Adrenal gland (tissue), 19 donors: ENCODE measurements at places on chromosomes 4 and X. TPM values are rescaled to one million over a fixed set of nuclear protein-coding genes. Genes with fewer than 3 reads are reported as not detected.
A peak's percentile ranks its signal among the peaks of the same experiment; 100 is the strongest.

- DNase-seq: no peak
Observed at GRCh38 chrX:38859602-38860001, 58.3 kb downstream of the MID1IP1 start.

DNA sequence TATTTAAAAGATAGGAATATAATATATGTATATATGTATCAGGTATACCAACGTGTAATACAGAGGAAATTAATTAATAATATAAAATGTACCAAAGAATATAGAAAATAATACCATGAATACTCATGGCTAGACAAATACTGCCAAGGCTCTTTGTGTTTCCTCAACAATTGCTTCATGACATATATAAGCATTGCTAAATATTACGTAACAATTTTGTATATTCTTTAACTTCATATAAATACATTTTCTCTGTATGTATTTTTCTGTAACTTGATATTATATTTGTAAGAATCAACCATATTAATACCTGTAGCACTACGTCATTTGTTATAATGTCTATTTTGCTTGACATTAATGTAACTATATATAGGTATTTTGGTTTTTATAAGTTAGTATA is 104.0 kb downstream of the CEP44 start:
- no peak for DNase-seq

- no peak for DNase-seq
Observed at GRCh38 chr4:130092187-130093015, 996.4 kb downstream of the C4orf33 start.

GRCh38 chr4:11746734-11747133 is 318.0 kb upstream of the HS3ST1 start:
- DNase-seq: no peak

- DNase-seq: no peak
Observed at GRCh38 chrX:101208152-101208905, 11.3 kb upstream of the DRP2 start.

DNA sequence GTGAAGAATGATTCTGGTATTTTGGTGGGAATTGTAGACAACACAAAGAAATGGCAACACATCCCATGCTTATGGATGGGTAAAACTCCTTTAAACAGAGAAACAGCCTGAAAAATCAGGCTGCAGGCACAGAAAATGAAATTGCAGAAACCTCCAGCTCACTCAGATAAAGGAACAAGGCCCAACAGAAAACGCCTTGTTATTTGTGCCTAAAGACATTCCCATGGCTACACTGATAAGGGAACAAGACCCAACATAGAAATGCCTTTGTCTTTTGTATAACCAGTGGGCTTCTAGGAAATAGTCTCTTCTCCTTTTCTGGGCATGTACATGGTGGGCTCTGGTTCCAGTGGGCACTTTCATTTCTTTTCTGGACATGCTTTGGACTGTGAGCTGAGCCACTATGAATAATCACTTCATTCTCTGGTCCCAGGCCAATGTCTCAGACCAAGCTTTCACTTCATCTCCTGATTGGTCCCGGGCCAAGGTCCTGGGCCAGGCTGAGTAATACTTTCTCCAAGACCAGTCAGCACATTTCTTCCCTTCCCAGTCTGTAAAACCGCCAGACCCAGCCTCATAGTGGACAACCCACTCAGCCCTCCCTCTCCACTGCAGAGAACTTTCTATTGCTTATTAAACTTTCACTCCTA is 160.5 kb downstream of the TBX22 start:
- DNase-seq: peak; percentile 58

DNA sequence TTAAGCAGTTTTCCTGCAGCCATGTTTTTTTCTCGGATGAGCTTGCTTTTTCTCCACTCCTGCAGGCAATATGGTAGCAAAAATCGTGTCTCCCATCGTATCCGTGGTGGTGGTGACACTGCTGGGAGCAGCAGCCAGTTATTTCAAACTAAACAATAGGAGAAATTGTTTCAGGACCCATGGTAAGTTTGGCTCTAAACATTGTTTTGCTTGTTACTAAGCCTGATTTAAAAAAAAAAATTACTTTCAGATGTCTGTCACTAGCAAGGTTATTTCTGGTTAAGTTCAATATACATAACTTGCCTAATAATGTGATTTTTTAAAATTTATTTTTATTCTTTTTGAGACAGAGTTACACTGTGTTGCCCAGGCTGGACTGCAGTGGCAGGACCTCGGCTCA is 17.5 kb upstream of the GYG2 start:
- DNase-seq: no peak

- DNase-seq: no peak
Observed at GRCh38 chrX:1601051-1601767, 9.8 kb downstream of the AKAP17A start.

- DNase-seq: no peak
Observed at GRCh38 chr4:17094159-17094875, 195.9 kb upstream of the LDB2 start.

DNA sequence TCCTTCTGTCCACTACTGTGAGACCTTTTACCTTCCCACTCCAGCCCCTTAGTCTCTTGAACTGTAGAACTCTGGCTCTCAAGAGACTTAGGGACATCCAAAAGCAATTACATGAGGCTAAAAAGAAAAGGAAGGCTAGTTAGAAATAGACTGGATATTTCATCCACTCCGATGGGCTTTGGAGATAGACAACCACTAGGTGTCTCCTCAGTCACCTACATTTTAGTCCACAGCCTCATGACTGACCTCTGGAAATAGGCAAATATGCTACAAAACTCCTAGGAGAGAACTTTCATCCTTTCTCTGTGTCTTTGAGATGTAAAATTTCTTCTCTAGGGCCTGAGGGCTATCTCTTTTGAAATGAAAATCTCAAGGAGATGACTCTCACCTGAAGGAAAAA is 45.1 kb upstream of the LAMP2 start:
- DNase-seq: no peak

DNA sequence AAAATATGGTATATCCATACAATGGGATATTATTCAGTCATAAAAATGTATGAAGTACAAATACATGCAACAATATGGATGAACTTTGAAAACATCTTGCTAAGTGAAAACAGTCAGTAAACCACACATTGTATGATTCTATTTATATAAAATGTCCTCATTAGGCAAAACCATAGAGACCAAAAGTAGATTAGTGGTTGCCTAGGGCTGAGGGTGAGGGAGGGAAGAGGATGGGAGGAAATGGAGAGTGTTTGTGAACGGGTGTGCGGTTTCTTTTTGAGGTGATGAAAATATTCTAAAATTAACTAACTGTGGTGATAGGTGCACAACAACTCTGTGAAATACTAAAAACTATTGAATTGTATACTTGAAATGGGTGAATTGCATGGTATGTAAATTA is 29.6 kb downstream of the TEX11 start:
- no peak for DNase-seq

GRCh38 chr4:71211748-71212147 is 127.1 kb upstream of the SLC4A4 start:
- no peak for DNase-seq

DNA sequence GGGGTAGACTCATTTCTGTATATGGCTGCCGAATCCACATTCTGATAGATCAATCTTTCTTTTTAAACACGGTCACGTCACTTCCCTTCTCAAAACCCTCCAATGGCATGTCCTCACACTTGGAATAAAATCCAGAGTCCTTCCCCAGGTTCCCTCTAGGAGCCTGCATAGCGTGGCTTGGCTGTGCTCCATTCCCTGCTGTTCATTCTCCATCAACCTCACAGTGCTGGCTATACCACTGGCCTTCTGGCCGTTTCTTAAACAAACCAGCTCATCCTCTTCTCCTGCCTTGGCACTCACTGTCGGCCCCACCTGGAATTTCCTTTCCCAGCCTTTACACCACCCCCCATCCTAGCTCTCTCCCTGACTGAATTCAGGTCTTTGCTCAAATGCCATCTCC is 77.1 kb downstream of the RBM47 start:
- no peak for DNase-seq

GRCh38 chrX:154452823-154453222 is 5.3 kb upstream of the PLXNA3 start:
- no peak for DNase-seq

DNA sequence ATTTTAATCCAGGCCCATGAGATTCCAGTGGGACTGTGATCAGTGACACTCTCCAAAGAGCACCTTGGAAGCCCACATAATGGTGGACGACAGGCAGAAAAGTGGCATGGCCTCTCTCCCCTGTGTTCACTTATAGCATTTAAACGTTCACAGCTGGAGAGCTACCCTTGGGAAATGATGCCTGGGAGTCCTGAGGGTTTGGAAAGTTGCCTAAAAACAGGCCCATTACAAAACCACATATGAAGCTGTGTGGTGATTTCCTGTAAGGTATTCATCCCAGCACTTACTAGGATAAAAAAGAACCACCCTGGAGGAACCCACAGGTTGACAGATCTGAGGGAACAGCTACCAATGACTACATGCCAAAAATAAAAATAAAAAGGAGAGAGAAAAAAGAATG is 193.2 kb downstream of the RASL11B start:
- DNase-seq: no peak

DNA sequence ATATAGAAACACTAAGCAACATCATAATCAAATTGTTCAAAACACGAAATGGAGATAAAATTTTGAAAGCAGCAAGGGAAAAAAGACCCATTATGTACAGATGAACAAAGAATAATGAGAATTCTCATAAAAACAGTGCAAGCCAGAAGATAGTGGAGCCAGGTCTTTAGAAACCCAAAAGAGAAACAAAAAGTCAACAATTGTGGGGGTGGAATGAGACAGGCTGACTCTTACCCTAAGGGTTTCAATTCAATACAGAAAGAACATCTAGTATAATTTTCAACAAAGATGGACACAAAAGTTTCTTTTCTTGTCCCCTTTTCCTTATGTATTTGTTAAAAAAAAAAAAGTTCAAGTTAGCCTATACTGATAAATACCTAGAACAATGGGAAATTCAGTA is 34.0 kb upstream of the MAGEB2 start:
- DNase-seq: no peak

DNA sequence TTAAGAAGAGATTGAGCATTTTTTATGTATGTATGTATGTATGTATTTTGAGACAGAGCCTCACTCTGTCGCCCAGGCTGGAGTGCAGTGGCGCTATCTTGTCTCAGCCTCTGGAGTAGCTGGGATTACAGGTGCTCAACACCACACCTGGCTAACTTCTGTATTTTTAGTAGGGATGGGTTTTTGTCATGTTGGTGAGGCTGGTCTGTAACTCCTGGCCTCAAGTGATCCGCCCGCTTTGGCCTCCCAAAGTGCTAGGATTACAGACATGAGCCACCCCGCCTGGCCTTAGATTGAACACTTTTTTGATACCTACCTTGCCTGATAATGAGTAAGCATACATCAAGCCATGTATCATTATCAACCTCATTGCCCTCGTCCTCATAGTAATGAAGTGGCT is 2.7 kb downstream of the N4BP2 start:
- DNase-seq: no peak

DNA sequence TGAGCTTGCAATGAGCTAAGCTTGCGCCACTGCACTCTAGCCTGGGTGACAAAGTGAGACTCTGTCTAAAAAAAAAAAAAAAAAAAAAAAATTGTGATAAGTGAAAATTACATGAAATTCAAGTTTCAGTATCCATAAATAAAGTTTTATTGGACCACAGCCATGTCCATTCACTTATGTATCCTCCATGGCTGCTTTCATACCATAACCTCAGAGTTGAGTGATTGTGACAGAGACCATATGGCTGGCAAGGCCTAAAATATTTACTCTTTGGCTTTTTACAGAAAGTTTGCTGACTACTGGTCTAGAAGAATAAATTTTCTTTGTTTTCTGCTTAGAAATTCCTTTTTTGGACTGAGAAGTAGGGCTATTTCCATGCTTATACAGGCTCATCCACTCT is 11.8 kb upstream of the SHISA3 start:
- no peak for DNase-seq

DNA sequence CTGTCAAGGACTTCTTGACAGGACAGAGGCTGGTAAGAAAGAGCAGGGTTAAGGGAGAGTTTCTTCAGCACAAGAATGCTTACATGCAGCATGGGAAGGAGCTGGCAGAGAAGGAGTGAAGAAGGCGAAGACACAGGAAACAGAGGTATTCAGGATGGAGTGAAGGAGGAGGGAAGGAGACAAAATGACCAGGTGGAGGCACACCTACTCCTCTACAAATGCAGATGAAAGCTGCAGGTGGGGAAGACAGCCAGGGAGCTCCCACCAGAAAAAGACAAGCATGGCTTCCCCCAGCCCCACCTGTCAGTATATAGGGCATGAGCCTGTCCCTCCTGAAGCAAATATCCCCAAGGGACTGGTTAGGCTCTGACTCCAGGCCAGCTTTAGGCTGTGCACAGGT is 29.6 kb upstream of the NKRF start:
- no peak for DNase-seq

DNA sequence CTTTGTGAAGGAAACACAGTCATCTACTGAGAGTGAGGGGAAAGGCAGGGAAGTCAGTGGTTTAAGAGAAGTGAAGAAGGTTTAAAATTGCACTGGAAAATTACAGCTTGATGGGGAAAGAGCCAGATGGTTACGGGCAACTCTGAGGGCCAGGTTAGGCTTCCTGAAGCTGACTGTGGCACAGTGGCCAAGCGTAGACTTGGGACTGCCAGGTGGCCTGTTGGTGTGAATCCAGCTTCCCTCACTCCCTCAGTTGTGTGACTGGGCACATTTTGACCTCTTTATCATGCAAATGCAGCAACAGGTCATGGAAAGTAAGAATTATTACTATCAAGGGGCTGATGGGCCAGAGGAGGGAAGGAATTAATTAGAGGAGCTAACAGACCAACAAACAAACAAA is 390.1 kb downstream of the UNC5C start:
- DNase-seq: no peak

DNA sequence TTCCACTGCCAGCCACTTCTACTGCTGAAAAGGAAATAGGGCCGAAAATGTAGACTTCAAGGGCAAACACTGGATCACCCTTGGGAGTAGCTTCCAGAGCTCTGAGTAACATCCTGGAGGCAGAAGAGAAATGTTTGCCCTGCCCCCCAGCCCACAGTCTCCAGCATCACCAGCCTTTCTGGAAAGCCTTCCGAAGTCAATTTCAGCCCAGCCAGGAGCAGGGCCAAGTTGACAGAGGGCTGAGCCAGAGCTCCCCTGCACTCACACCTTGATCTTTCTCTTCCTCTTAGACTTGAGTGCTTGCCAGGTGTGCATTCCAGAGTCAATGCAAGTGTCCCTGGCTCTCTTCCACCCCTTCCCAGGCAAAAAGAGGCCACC is 35.2 kb downstream of the SLC25A5 start:
- peak; percentile 69 for DNase-seq

DNA sequence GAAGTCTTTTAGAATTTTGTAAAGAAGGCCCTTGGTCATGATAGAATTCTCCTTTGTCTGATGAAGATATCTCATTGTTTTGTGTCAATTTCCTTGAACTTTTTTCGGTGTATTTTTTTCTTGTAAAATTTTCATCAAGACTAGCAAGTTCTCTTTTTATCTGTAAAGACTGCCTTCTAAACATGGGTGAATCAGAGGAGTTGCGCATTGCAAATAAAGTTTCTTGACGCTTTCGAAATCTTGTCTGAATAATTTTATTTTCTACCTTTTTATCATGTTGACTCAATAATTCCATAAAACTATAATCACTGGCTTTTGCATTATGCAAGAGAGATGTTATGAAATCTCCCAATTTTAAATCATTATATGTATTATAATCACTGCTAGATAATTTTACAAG is 66.2 kb downstream of the NCAPG start:
- DNase-seq: no peak

- DNase-seq: no peak
Observed at GRCh38 chr4:1779588-1780382, 13.3 kb upstream of the FGFR3 start.

GRCh38 chr4:36208893-36209473 is 35.3 kb downstream of the ARAP2 start:
- no peak for DNase-seq

Gene CHRDL1
- total RNA-seq: 14.1 TPM

Gene FAM156B
- 30.1 TPM for total RNA-seq

Gene MGARP
- total RNA-seq: 130 TPM

Gene MYOZ2
- 0.11 TPM for total RNA-seq
